D341Med (cell line): ENCODE measurements at places on chromosomes 2 and 18.

DNA sequence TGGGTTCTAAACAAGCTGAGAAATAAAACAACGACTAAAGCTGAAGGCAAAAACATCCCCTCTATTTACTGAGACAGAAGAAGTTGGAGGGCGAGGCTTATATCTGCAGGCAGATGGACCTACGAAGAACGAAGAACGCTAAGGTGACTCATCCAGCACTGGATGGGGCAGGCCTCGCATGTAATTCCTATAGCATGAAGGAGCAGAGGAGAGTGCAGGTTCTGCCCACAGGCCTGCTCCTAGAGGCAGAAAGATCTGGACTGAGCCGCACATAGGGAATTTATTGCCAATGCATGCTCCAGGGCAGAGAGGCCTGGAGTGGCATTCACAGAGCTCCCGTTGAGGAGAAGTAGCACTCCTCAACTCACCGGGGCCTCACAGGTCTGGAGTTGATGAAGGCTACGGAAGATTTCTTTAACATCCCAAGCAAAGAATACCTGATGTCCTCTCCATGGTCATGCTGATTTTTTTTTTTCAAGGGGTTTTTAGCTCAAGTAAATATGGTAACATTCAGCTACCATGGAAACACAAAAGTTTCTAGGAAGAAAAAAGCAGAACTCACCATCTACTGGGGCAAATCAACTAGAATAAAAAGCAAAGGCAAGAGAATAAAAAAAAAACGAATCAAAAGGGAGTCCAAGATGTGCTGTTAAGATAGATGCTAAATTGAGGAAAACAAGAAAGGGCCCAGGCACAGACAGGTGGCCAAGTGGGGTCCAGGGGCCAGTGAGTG, 10.4 kb upstream of the METTL21A start:
- DNase-seq = no peak

DNA sequence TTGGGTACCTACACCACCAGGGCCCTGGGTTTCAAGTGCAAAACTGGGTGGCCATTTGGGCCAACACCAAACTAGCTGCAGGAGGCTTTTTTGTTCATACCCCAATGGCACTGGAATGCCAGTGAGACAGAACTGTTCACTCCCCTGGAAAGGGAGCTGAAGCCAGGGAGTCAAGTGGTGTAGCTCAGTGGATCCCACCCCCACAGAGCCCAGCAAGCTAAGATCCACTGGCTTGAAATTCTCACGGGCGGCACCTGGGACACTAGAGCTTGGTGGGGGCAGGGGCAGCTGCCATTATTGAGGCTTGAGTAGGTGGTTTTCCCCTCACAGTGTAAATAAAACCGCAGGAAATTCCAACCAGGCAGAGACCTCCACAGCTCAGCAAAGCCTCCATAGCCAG, 46.0 kb upstream of the FAM110C start:
- DNase-seq = no peak

DNA sequence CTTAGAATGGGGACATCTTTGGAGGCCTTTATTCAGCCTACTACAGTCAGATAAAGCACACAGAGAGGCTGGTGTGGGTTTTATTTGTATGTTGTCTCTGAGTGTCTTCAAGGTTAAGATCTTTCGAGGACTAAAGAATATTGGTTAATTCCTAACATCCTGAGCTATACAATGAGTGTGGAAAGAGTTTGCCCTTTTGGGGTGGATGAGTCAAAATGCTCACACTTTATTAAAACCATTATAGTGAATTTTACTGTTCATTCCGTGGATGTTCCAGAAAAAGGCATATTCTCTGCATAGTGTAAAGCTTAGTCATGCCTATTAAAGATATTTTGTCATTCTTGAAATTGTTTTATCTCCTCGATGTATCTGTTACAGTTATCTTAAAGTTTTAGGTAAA, 29.1 kb upstream of the SLC38A11 start:
- no peak for DNase-seq

DNA sequence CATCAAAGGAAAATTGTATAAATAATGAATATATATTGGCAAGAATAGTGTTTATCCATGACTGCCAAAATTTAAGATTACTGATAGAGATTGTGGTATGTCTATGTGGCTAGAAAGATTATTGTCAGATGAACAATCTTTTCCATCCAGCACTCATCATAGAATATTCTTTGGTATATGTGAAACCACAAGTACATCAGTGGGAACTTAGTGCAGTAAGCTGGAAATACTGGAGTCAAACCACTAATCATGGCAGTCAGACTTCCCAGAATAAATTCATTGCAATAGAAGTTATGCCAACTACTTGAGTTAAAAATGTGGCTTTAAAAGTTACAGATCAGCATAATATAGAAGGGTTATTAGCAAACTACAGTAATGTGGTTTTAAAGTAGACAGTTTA, 310.3 kb downstream of the GULP1 start:
- DNase-seq = no peak

DNA sequence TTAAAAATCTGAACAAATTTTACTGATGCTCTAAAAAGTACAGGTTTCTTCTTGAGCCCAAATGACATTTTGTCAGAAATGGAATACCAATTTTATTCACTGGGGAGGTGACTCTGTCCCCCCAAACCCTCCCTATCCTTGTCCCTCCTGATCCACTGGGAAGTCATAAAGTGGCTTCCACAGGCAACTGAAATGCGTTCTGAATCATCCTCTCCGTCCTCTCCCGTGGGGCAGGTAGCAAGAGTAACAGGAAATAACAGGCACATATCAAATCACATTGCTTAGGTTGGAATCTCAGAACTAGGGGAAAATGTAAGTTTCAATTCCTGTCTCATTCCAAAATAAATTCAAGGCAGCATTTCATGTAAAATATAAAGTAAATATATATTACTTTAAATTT, 44.5 kb downstream of the MYL12B start:
- no peak for DNase-seq

DNA sequence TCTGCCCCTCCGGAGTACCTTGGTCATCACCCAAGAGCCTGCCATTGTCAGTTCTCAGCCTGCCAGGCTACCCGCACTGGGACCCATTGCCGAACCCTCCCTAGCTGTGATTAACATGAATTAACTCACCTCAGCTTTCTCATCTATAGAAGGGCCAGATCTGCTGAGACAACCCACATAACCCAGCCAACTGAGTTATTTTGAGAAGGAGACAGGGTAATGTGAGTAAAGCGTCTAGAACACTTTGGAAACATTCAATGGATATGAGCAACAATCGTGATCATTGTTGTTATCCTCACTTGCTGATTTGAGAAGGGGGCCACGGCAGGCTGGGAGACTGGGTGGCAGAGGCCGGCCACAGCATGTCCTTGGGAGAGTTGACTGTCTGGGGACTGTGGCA, 196.8 kb downstream of the GLI2 start:
- DNase-seq = no peak

DNA sequence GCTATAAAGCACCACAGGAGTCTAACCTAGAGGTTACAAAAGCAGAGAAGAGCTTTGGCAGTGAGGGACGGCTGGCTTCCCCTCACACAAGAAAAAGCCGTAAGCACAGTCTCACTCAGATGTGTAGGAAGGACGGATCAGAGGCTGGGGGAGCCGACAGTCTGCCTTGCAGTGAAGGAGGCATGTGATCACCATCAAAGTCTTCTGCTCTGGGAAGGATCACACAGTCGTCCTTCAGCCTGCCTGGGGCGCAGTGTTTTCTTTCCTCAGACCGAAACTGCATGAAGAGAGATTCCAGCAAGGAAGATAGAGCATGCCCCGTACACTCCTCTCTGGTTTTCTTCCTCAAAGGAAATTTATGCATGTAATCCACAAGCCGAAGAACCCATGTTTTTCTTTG, 24.1 kb downstream of the GATA6 start:
- DNase-seq = no peak

DNA sequence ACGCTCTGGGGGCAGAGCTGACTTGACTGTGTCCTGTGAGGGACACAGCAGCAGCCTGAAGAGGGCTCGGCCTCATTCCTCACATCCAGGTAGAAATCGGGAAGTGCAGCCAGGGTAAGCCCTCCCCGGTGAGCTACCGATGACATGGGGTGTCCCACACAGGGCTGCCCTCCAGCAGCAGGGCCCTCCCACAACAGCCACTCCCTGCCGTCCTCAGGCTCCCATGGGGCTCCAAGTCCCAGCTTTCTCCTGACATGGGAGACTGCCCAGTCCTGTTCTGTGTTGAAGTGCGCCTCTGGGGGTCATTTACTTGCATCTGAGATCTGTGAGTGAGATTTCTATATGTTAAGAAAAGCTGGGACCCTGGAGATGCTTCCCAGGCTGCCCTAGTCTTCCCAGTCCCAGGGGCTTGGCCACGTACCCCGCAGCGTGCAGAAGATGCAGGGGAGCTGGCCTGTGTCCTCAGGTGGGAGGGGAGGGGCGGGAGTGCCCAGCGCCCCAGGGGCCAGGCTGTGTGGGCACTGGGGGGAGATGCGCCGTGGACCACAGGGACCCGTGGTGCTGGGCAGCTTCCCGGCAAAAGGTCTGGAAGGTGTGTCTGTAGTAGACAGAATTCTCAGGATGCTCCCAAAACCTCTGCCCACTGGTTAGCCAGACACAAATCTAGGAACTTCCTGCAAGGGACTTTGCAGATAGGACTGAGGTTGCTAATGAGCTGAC, 87.9 kb downstream of the FAM168B start:
- DNase-seq = no peak
